Stimulated activated CD4-positive, alpha-beta T cell treated with anti-CD3 and anti-CD28 coated beads, TNF-alpha, amount 100 ng/mL, for 1 hour (primary cell): ENCODE measurements at places on chromosomes 11 and 22.

DNA sequence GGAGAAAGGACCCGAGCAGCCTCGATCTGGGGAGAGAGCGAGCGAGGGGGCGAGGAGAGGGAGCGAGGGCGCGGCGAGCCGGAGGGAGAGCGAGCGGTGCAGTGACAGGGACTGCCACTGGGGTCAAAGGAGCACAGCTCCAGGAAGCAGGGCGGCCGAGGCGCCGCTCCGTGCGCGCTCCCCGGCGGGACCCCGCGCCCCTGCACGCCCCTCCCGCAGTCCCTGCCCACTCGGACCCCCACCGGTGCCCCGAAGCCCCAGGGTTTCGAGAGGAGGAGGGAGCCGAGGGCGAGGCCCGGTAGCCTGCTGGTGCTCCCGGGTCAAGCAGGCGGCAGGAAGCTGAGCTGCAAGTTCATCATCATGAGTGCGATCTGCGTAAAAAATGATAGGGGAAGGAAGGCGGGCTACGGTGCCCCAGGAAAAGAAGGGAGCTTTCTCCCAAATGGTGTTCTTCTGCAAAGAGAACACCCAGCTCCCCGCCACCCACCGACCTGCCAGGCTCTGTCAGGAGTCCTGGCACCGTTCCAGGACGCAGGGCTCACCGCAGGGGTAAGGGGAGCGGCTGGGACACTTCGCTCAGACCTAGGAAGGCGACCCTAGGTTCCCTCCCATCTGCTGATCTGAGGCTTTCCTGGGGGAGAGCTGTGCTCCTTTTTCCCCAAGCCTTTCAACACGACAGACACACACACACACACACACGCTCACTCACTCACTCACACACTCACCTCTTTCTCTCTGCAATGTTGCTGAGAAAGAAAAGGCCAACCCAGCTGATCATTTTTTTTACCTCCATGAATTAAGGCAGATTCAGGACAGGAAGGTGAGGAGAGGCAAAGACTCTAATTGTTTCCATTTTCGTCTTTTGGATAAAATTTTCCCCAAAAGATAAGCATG lies at the start of gene MPPED2:
MPPED2 (minus strand) TSS at position 103 of the 894 bp plus-strand sequence. CDS start 5,980 bp downstream, outside the sequence.
- DNase-seq, result no peak

- no peak for DNase-seq
These were observed 16.2 kb downstream of the SLC37A2 start for GRCh38 chr11:125079151-125079877.

DNA sequence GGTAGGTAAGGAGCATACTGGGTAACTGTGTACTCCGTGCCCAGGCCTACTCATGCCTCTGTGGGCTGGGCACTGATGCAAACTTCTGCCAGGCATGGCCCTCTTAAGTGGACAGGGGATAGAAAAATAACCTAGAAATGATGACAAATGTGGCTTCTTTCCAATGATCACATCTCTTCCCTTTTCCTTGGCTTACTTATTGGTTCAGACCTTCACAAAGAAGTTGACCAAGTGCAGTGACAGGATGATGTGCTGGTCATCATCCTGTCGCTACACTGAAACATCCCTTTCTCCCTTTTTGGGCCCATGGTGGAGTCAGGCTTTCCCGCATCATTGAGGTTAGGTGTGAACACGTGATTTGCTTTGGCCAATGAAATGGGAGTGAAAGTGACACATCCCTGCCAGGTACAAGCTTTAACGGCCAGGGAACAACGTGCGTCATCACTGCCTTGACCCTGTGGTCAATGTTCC lies 31.8 kb upstream of the APOBEC3A start:
- no peak for DNase-seq

DNA sequence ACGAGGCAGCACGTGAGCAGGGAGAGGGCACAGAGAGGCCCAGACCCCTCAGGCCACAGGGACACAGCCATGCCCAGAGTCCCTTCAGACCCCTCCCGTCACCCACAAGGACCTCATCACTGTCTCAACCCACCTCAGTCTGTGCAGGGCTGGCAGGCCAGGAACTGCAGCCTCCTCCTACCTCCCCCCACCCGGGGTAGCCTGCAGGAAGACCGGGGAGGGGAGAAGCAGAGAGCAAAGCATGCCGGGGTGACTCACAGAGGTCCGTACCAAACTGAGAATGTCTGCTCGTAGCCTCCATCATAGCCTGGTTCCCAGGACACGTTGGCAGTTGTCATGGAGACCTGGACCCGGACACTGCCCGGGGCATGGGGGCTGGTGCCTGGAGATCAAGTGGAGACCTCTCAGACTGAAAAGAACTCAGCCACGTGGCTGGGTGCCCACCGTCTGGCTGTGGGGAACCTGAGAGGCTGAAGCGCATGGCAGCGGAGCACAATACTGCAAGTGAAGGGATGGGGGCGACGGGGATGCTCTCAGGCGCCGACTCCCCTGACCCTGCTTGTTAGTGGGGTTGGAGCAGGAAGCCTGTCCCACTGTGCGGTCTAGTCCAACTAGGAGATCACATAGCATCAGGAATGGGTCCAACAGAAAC lies 27.2 kb downstream of the IGSF9B start:
- DNase-seq, result no peak

DNA sequence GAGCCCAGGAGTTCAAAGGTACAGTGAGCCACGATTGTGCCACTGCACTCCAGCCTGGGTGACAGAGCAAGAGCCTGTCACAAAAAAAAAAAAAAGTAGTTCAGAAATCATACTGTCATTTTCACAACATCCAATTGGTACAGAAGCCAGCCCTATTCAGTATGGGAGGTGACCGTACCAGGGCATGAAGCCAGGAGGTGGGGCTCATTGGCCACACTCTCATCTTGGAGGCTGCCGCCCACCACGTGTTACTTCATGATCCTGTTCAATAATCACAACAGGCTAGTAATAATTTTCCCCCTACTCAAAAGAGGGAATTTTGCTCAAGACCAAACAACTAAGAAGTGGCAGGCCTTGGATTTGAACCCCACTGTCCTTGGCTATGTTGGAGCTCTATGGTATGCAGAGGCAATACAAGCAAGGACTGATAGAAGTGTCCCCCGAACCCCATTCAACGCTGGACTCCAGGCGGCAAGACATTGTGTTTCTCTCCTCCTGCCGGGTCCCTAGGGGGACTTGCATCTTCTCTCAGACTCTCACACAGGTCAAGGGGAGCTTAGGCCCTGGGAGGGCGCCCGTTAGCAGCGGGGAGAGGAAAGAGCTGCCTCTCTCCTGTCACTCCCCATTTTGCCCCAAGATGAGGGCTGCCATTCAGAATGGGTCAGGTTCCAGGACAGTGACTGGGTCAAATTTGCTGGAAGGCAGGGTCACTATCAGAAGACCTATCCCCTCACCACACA lies 40.2 kb upstream of the EMID1 start:
- DNase-seq, result no peak

DNA sequence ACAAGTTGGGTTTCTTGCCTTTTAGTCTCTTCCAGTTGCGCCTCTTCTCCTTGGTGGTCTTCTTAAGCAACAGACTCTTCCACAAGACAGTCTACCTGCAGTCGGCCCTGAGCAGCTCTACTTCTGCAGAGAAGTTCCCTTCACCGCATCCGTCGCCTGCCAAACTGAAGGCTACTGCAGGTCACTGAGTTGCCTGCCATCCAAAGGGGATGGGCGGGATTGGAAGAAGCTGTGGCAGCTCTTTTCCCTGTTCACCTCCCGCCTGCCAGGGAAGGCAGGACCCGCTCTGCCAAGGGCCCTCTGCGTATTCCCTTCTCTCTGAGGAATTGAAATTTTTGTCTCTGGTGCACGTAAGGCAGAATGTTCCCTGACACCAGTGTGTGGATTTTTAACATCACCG lies 9.2 kb upstream of the STT3A start:
- no peak for DNase-seq

DNA sequence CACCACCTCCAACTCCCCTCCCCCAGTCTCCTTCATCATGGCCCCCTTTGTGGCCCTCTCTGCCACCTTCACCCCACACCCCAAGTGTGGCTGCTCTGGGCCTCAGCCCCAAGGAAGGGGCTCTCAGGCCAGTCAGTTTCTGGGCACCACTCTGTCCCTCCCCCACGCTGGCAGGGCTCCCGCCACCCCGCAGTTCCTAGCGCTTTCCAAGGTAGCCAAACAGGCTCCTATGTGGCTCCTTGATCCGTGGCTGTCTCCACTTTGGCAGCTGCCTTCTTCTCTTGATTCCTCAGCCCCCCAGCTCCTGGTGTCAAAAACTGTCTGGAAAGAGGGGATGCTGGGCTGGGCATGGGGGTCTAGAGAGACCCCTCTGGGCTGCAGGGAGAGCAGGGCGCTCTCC lies 10.4 kb upstream of the CACNA1I start:
- DNase-seq, result no peak

GRCh38 chr11:130710021-130710420 lies 206.3 kb downstream of the SNX19 start:
- DNase-seq, result no peak
